Stimulated activated CD4-positive, alpha-beta T cell treated with anti-CD3 and anti-CD28 coated beads, TNF-alpha, amount 100 ng/mL, for 1 hour (primary cell): ENCODE measurements at places on chromosomes 7 and 10.

GRCh38 chr10:84537447-84537931 lies 209.1 kb downstream of the CCSER2 start:
- no peak for DNase-seq

DNA sequence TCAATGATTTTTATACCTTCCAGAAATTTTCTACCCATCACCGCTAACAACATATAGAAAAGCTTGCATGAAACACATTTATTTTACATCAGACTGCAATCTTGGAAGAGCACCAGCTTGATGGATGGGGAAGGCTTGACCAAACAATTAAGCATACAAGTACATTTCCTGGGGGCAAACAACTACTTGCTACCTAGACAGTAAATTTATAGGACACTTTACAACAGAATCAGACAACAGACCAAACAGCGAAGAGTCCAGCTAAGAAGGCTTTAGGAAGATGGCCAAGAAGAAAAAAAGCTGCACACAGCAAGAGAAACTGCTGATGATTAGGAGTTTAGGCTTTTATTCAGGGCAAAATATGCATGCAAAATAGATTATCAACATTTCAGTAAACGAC lies 8.0 kb downstream of the AASS start:
- no peak for DNase-seq

- no peak for DNase-seq
Observed at GRCh38 chr7:2201686-2202360, 30.9 kb downstream of the MAD1L1 start.

- DNase-seq: no peak
Observed at GRCh38 chr7:69728304-69728703, 130.0 kb downstream of the AUTS2 start.

GRCh38 chr10:113273181-113274163 lies 279.4 kb upstream of the HABP2 start:
- DNase-seq: no peak

DNA sequence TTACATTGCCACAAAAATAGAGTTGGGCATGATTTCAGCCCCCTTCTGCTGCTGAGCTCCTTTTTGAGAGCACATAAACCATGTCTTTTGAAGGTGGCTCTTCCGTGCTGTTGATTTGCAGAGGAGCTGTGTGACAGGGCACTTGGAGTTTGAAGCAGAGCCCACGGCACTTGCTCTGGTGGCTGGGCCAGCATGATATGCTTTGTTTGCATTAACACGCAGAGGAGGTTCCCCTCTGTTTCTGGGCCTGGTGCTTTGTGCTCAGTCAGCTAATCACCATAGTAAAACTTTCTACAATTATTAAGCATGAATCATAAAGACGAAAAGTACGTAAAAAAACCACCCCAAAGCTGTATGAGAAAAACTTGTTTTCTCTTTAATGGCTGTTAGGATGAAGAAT lies 40.1 kb downstream of the RBM33 start:
- no peak for DNase-seq

DNA sequence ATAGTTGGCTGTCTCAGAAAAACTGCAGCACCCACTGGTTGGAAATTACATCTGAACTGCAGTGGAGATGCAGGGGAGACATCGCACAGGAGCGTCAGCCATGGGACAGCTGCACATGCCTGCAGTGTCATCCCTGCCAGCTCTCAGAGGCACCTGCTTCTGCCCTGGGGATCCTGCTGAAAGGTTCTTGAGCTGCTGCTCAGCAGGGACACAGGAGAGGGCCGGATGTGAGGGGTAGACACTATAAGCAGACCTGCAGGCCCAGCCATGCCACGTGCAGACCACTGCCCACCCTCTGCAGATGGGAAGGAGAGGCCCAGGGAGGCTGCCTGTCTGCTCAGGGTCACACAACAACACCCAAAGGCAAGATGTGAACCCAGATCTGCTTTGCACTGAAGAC lies 601.4 kb downstream of the DNAJB6 start:
- DNase-seq: no peak

- no peak for DNase-seq
Observed at GRCh38 chr10:132453470-132453861, 56.5 kb downstream of the PWWP2B start.

DNA sequence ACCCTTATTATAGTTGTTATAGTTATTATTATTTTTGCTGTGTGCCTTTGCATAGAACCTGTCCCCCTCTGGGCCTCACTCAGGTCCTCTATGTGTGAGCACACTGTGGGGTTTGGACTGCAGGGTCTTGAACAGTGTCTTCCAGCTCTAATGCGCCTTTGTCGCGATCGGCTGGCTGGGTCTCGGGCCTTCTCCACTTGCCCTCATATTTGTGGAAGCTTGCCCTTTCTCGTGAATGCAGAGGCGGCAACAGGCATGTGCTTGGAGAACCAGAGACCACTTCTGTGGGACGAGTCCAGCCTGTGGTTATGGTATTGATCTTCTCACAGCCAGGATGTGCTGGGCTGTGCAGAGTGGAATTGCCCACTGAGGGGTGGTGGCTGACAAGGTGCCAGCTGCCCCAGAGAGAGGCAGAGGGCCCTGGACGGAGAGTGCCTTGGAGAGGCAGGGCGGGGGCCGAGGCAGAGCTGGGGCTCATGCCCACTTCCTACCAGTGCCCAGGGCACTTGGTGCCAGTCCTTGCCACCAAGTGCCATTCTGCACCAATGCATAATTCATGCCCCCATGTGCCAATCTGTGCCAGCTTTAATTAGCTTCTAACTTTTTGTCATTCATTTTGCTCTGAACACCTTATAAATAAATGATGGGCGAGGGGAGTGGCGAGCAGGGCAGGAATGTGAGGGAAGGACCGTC lies 6.8 kb upstream of the CDH23 start:
- no peak for DNase-seq

GRCh38 chr7:143015926-143016490 lies 10.9 kb downstream of the OR9A2 start:
- no peak for DNase-seq

DNA sequence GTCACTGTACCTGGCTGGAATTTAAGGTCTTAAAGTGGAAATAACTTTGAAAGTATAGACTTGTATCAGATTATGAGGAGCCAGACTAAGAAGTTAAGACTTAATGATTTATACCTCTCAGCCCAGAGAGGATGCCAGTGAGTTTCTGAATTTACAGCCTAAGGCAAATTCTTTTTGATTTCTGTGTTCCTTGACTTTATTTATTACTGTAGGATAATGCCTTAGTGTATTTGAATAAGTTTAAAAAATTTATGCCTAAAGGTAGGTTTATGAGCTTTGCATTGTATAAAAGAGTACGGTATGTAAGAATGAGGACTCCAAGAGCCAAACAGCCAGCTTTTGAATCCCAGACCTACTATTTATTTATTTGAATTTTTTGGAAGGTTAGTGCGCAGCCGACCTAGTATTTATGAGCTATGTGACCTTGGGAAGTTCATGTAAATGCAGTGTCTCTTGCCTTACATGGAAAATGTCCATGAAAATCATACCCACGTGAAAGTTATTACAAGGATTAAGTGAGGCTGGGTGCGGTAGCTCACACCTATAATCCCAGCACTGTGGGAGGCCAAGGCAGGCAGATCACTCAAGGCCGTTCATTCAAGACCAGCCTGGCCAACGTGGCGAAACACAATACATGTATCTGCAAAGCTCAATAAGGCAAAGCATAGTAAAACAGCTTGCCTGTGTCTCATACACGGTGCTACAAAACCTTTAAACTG lies 174.6 kb downstream of the AUTS2 start:
- DNase-seq: no peak

DNA sequence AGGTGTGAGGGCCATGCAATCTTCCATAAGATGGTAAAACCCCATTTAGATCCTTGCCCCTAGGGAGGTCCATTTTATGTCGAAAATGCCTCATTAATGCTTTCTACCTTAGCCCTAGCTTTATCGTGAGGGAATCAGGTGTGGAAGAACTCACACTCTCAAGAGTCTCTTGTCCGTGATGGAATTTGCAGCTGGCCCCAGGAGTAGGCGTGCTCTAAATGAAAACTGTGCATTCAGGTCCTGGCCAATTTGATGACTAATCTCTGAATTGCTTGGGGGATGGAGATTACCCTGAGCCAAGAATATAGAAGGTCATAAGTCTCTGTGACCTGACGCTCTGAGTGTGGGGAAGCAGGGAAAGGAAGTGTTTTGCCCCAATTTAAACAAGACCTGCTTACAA lies 6.6 kb downstream of the C10orf90 start:
- no peak for DNase-seq

DNA sequence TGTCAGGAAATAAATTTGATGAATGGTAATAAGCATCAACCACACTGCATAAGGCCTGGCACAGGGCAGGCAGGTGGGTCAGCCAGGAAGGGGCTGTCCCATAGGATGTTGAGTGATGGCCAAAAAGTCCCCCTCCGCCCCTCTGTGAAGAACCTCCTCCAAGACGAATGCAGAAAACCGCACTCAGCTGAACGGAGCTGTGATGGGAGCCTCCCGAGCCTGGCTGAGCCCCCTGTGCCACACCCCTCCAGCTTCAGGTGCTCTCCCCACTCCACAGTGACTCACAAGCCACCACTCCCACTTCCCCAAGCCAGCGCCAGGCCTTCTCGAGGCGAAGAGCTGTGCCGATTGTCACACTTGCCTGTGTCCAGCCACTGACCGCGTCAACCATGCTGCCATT lies 184.2 kb downstream of the MAD1L1 start:
- no peak for DNase-seq

GRCh38 chr10:89853781-89854191 lies 152.4 kb downstream of the KIF20B start:
- DNase-seq: no peak

- no peak for DNase-seq
Observed at GRCh38 chr10:32004161-32004591, 52.0 kb downstream of the KIF5B start.

GRCh38 chr10:77180104-77180503 lies 457.5 kb downstream of the KCNMA1 start:
- no peak for DNase-seq

DNA sequence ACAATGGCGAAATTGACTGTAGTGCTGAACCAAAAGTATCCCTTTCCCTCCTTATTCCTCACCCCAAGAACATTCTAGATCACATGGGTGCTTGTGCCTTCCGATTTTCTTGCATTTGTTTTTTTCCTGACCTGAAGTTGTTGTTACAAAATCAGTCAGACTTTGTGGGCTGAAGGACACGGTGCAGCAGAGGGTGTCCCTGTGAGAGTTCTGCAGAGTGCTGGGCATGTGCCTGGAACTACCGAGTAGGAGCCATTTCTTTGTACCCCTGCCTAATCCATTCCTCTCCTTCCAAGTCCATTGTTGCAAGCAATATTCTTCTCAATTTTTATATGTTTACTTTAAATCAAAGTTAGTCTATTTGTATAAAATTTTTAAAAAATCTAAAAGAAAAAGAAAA lies 35.3 kb upstream of the GJD4 start:
- DNase-seq: no peak

DNA sequence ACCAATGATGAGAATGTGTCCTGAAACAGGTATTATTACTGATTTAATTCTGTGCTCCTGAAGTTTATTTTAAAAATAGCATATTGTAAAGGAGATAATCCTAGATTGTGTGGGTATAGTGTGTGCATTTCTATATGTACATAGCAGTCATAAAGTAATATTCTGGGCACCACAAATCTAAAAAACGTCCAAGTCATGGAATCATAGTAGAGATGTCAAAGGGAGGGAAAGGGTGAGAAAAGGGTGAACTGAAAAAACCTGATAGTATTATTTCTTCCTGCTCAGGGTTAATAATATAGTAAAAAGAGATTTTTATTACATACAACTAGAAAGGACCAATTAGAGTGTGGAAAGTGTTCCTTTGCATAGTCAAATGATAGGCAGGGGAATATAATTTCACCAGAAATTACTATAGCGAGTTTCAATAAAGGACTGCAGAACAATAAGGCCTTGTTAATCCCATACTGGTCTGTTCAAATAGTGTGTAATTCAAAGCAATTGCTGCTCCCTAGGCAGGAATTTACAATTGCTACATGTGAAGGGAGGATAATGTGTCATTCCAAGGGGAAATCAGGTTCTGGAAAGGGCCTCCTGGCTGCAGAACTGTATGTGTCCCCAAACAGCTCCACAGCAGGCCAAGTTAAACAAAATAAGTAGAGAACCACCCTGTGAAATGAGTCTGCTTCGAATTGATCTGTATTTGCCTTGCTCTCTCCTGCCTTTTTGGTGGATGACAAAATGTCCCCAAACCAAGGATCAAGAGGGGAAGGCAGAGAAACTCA lies 42.5 kb upstream of the KMT2E start:
- DNase-seq: no peak

DNA sequence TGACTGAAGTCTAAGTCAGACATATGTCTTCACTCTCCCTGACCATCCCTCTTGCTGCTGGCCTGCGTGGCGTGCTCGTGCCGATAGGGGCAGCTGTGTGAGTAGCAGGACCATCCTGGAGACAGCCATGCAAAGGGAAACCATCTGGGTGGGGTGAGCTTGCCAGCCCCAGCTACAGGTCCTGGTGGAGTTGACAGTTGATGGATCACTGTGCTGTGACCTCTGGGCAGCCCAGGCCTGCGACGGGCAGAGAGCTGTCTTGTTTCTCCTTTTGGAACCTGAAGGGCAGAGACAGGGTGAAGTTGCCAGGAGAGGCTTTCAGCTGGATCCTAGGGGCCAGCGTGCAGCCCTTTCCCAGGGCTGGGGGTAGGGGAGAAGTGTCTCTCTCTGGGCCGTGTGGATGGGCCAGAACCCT lies 44.7 kb downstream of the GRK5 start:
- DNase-seq: no peak

DNA sequence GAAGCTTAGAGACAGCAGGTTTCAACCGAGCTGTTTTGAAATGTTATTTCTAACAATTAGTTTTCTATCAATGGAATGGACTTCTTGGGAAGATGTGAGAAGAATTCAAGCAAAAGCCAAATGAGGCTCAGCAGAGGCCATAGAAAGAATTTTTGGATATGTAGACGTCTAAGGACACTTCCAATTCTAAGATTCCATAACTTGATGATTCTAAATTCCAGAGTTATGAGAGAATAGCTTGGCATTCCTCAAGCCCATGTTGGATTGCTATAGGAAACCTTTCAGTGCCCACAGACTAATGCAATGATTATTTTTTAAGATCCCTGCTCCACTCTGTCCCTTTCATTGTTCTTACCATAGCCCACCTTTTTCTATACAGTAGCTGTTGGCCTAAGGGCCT lies 77.2 kb upstream of the PALS2 start:
- DNase-seq: no peak

DNA sequence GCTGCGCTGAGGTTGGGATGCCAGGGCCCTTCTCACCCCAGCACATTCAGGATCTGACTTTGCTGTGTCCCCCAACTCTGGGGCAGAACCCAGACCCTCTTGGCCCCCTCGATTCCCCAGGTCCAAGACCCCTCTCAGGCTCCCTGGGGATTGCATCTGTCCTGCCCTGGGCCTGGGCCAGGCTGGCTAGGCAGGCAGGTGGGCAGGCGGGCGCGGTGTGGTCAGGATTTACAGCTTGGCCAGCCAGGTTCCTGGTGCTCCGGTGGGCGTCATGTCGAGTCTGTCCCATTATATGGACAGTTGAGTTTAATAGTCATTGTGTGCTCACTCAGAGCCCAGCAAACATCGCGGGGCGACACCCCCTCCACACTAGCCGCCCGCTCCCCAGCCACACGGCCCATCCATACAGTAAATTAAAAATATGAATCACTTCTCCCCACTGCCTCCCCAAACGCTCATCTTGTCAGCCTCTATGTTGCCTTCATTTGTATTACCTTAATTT lies 23.5 kb downstream of the POLL start:
- no peak for DNase-seq

GRCh38 chr10:59323831-59324401 lies 38.4 kb downstream of the FAM13C start:
- no peak for DNase-seq
